ENCODE measurements at places on chromosomes 5 and 9.
A peak's percentile ranks its signal among the peaks of the same experiment; 100 is the strongest.

DNA sequence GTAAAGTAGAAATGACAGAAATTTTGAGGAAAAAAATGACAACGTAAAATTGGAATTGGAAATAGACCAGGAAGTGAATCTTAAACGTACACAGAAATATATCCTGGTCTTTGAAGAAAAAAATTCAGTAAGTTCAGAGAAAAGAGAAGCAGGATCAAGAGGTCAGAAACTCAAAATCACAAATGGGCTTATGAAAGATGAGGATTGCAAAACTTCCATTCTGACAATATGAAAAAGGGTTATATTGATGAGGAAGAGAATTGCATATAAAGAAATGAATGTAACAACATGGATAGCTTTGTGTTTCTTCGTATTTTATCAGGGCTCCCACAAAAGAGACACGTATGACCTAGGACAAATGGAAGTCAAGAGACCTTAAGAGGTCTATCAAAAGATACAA lies 58.1 kb downstream of the OXCT1 start:
- DNase-seq, result no peak

GRCh38 chr5:169893571-169893970 lies 86.7 kb downstream of the INSYN2B start:
- DNase-seq, result no peak

DNA sequence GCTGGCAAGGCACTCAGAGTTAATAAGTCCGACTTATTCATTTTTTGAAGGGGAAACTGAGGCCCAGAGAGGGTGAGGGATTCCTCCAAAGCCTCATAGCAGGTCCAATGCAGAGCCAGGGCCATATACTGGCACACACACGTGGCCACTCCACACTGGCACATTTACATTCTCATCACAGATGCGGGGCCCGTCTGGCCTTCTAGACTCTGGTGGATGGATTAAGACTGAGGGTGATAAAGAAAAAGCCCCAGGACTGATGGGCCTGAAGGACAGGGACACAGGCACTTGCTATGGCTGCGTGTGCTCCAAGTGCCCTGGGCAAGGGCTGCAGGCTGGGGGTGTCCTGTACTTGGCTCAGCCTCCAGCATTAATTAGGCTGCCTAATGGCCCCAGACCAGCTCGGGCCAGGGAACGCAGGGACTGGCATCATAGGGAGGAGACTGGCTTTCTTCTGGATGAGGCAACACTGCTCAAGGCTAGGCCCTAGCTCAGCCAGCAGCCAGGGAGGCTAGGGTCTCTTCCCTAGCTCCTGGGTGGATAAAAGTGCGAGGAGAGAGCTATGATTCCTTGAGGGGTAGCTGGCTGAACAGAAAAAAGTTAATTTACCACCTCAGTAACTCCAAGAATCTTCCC lies 28.5 kb upstream of the CSF1R start:
- no peak for DNase-seq

GRCh38 chr5:132070460-132071337 lies 2.9 kb upstream of the CSF2 start:
- DNase-seq, result peak; percentile 44

GRCh38 chr9:133874060-133874657 lies 118.0 kb downstream of the VAV2 start:
- DNase-seq, result no peak

DNA sequence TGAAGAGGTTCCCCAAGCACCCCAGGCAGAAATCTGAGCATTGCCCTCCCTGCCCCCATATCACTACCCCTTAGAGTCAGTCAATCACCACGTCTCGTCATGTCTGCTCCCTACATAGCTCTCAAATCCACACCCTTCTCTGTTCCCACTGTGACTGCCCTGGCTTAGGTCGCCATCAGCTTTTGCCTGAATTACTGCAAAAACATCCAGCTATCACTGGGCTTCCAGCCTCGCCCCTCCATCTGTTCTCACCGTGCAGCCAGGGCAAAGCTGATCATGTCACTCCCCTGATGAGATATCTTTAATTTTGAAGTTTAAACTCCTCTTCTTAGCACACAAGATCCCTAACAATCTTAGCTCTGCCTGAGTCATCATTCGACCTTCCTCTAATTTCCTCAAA lies 89.6 kb upstream of the TBC1D2 start:
- DNase-seq, result no peak

DNA sequence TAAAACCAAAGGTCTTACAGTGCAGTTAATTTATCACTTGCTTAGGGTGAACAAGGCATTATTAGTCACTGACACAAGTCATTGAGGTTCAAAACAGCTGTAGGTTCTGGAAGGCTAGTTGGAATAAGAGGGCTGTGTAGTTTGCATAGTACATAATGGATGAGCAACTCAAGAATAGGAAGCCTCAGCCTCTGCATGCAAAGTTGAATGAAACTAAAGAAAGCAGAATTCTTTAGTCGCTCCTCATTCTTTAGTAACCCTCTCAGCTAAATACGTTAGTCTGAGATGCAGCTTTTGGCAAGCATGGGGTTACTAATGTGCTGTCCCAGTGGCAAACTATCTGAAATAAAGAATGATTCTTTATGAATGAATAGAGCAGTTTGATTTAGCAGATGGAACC lies 74.2 kb downstream of the ADGRV1 start:
- no peak for DNase-seq

DNA sequence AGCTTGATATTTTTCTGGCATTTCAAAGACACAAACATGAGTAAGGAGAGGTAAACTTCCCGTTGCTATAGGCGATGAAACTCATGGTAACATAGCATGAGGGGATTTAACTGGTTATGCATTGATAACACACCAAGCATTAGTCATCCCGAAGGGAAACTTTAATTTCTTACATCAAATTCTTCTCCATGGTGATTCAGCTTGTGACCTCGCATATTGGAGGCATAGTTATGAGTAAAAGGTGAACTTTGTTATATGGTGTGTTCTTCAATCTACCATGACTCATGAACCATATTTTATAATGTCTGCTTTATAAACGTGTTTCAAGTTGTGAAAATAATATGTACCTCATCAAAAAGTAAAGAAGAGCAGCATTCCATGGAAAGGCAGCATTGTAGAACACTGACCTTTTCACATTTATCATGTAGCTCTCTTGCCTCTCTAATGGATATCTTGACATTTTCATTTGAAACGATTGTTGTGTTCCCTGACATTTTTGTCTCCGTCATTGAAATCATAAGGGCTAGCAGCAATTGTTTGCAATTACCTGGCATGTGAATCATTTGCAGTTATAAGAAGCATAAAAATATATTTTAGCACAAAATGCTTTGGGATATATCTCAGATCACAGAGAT lies 491.8 kb downstream of the ANXA1 start:
- DNase-seq, result no peak

DNA sequence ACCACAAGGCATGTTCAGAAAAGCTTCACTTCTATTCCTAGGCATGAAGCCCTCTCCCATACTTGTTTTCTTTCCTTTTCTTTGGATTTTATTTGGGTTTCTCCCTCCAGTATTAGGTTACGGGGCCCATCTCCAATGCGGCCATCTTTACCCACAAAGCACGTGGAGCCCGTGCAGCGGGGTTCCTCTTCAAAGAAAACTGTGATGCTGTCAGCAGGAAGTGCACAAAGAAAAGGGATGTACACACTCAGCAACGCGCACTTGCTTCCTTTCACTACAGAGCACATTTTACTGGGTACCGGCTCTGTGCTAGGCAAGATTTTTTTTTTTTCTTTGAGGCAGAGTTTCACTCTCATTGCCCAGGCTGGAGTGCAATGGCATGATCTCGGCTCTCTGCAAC lies 106.6 kb downstream of the COL23A1 start:
- DNase-seq, result peak; percentile 24

GRCh38 chr9:118262191-118262590 lies 558.0 kb downstream of the TLR4 start:
- DNase-seq, result no peak

GRCh38 chr9:82126256-82126655 lies 137.7 kb downstream of the SPATA31D1 start:
- DNase-seq, result no peak

DNA sequence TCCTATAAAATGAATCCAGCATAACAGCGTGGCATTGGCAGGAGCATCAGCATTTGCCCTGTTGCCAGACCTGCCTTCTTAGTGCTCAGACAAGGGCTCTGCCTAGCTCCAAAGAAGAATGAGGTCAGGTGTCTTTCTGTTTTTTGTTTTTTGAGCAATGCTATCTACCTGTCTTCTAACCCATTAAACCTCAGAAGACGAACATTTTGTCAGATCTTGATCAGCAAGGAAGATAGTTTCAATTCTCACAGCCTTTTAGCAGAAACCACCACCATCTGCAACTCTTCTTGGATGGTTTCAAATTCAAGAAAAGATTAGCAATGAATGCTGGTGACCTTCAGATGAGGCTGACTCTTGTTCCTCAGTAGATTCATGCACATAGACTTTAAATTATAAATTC lies 103.5 kb upstream of the IQGAP2 start:
- DNase-seq, result no peak

- DNase-seq, result no peak
Measured at GRCh38 chr9:71506821-71507220, 261.5 kb downstream of the CEMIP2 start.

DNA sequence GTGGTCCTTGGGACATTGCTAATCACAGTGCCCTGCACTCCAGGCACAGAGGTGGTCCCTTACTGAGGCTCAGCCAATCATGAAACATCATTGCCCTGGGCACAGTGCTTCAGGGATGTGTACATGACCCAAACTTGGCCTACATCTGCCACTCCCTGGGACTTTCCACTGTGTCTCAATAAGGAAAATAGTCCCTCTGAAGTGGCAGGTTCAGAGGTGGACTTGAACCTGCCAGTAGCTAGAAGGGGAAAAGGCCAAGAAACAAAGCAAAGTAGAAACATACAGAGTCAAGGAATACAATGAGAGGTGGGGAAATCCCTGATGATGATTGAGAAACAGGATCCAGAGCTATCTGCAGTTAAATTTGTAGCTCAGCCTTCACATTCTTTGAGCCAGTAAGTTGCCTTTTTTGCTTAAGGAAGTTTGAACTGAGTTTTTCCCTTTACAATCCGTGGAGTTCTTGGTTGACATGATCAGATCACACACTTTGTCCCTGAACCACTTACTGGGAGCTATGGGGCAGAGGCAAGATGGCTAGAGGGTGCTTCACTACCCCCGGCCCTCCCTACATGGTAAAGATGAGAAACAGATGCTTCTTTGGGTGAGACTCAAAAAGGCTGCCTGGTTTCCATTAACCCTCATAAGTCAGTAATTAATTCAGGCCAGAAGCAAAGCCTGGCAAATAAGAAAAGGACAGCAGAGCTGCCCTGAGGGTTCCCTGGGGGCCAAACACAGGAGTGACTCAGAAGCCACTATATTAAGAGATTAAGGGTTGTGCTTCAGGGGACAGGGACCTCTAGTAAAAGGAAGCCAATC lies 57.6 kb downstream of the SH3TC2 start:
- DNase-seq, result no peak

DNA sequence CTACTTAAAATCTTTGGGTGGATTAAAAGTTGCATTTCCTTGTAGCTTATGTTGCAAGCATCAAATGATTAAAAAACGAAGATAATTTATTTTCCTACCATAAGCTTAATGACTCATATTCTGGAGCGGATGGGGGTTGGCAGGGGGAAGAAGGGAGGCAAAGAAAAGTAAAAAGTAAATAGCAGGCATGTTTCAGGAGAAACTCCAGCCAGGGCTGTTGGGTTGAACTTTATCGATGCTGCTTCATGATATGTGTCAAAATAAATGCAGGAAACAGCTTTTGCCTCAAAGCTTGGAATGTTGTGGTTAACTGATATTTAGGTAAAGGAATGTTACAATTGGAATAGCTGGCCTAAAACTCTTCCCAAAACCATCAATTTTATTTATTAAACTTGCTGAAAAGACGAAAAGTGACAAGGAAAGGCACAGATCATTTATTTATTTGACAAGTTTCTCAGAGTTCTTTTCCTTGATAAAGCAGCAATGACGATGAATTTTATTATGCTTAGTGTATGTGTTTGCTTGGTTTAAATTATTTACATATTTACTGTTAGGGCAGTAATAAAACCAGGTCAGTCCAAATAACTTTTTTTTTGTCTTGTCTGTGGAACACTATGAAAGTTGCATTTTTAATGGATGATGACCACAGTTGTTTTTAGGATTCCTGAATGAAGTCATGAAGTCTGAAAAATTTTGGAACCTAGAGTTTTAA lies 177.9 kb downstream of the PCSK1 start:
- DNase-seq, result no peak

GRCh38 chr5:160702934-160703333 lies 149.1 kb downstream of the ATP10B start:
- no peak for DNase-seq

DNA sequence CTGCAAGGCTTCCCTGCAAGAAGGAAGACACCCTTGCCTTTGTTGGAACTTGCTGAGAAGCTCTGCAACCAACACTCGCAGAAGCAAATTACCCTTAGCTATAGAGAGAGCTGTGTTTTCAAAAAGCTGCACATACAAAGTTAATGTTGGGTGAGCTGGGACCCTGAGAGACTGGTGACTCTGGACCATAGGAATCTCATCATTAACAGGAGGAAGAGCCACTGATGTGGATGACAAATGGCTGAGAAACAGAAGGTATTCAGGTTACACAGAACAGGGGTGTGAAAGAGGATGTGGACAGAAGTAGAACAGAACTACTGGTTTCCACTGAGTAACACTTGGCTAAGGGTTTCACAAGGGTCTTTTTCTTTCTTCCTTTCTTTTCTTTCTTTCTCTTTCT lies 493.5 kb downstream of the IRX1 start:
- no peak for DNase-seq

GRCh38 chr5:159341145-159341544 lies 10.9 kb upstream of the IL12B start:
- no peak for DNase-seq

DNA sequence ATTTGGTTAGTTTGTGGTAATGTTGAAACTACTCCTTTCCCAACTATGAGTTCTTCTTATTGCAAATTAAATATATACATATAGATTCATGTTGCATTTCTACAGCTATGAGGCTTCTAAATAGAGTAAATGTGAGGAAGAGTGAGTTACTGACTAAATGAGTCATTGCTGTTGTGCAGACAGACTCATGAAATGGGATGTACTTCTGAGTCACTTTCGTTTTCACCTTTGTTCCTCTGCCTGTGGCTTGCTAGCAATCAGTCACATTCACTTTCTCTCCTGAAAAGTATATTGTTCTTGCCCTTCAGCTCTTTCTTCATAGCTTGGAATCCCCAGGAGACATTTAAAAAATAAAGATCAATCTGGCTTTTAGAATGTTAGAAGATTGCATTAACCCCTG lies 295.5 kb upstream of the SMC2 start:
- no peak for DNase-seq

Measured in stimulated activated CD4-positive, alpha-beta T cell treated with anti-CD3 and anti-CD28 coated beads, Interleukin-2, amount 100 ng/mL, for 48 hours (primary cell).